ENCODE measurements at places on chromosomes 13 and 19. TPM values are rescaled to one million over a fixed set of nuclear protein-coding genes. Genes with fewer than 3 reads are reported as not detected.

The DLEU7 gene
- total RNA-seq: not detected

The MBD3L2 gene
- total RNA-seq: not detected

The NANOS3 gene
- 3.2 TPM for total RNA-seq

The BCAM gene
- 69.6 TPM for total RNA-seq

The IGFL1 gene
- total RNA-seq: 2.5 TPM

The TMEM86B gene
- total RNA-seq: 5.2 TPM

The CEACAM7 gene
- total RNA-seq: not detected

The PNMA8A gene
- total RNA-seq: 11.5 TPM

The ZNF763 gene
- not detected for total RNA-seq

The GPR4 gene
- total RNA-seq: 0.12 TPM

The KIR3DL1 gene
- total RNA-seq: not detected

The POGLUT2 gene
- 6.3 TPM for total RNA-seq

Data from A549 treated with CORT108297 at 1 μM for 4 hours (cell line).